Mammary epithelial cell (primary cell): ENCODE measurements at places on chromosomes 7 and 10.

DNA sequence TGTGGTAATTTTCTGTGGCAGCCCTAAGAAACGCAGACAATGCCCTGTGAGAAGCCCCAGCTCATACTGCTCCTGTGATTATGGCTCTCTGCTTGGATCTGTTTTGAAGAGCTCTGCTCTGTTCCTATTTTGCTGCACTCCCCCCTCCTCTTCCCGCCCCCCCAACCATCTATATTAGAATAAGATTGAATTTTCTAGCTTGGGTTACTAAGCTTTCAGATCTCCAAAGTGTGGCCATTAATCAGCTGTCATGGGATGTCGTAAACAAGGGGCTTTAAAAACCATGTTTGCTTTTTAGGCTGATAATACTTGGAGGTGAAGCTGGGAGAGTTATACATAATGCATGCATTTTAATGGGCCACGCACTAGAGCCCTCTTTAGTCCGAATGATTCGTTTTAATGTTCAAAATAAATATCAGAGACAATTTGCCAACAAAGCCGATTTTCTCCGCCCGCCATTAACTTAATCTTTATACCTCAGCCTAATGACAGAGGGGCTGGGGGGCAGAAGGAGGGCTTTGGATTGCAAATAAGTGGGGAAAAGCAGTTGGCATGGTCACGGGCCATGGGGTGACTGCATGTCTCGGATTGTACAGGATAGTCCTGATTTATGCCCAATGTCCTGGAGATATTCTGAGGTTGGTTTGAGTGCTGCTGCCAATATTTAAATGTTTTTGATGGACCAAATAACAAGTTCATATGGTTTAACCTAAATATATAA lies 165.5 kb downstream of the RPS24 start:
- DNase-seq = no peak

- DNase-seq = peak; percentile 6
These were observed 87.5 kb upstream of the GJD4 start for GRCh38 chr10:35517431-35518181.

DNA sequence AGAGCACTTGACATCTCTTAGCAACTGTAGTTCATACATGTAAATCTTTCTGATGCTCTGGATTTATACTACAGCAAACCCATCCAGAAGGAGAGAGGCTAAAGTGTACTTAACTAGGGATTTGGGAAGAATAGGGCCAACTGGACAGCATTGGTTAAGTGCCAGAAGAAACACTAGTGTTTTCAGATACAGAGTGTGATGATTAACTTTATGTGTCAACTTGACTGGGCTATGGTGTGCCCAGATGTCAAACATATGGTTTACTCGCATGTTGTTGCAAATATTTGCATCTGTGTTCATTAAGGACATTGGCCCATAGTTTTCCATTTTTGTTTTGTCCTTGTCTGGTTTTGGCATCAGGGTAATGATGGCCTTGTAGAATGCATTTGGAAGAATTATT lies 384.7 kb upstream of the KCND2 start:
- no peak for DNase-seq

DNA sequence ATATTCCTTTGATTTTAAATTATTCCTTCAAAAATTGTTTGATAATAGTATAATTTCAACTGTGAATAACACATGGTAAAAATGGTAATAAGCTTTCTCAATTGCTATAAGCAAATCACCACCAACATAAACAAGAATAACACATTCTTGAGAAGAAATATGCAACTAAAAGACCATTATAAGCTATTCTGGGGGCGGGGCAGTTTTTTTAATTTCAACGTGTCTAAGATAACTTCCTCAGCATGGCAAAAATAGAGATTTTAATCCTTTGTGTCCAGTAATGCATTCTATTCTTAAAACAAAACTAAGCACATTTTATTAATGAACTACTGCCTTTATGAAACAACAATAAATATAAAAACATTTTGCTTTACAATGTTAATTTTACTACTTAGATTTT lies 1.5 kb downstream of the DNAJC12 start:
- no peak for DNase-seq

DNA sequence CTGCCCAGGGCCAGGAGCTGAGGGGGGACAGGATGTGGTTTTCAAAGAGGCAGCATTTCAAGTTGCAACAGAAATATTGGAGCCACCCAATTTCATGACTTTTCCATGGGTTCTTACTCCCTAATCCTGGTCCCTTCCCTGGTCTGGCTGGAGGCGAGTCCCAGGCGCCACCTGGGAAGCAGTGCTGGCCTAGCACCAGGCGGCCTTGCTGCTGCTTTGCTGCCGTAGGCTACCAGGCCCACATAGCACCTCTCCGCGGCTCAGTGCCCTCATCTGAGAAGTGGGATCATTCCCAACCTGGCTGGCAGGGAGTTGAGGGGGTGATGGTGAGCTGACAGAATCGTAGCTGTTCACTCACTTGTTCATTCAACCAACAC lies 33.7 kb downstream of the ZMIZ1 start:
- no peak for DNase-seq

DNA sequence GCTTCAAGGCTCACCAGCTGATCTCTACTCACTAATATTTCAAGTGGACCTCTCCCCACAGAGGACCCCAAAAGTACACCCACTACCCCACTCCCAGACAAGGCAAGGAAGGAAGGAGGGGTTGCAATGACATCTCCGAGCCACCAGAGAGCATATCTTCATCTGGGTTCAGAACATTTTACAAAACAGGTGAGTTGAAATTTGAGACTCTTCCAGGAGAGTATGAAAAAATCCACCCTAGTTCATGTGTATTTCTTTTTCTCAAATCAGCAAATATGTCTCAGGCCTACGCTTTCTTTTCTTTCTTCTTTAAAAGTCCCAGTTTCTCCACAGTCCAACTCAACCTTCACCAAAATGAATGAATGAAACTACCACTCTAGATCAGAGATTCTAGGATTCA lies 61.9 kb downstream of the SGMS1 start:
- no peak for DNase-seq

DNA sequence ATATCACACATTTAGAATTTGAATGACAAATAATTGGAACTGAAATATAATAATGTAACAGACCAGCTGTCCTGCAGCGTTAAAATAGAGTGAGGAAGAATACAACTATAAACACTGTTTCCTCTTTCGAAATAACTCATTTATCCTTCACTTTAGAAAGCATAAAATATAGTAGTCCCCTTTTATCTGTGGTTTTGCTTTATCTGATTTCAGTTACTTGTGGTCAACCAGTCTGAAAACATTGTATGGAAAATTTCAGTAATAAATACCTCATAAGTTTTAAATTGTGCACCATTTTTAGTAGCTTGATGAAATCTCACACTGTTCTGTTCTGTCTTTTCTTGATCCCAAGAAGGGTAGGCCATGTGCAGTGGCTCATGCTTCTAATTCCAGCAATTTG lies 31.7 kb downstream of the POLR1F start:
- no peak for DNase-seq

- no peak for DNase-seq
These were observed 19.1 kb upstream of the DNAAF5 start for GRCh38 chr7:707296-708000.

GRCh38 chr7:90917539-90917938 lies 321.4 kb downstream of the CDK14 start:
- DNase-seq = no peak

- no peak for DNase-seq
These were observed 186.6 kb upstream of the INHBA start for GRCh38 chr7:41889472-41889871.

- DNase-seq = no peak
These were observed 238.0 kb downstream of the COBL start for GRCh38 chr7:51078653-51079052.
